ENCODE measurements at places on chromosomes 1 and 21.

- peak; percentile 31 for DNase-seq
Measured at GRCh38 chr1:226548256-226549093, at the start of gene STUM. Gene STUM, plus strand, starts transcription at chr1:226548764. Its CDS starts 141 bp downstream, at chr1:226548905.

GRCh38 chr1:91729621-91730358 is 156.2 kb downstream of the TGFBR3 start:
- no peak for DNase-seq

DNA sequence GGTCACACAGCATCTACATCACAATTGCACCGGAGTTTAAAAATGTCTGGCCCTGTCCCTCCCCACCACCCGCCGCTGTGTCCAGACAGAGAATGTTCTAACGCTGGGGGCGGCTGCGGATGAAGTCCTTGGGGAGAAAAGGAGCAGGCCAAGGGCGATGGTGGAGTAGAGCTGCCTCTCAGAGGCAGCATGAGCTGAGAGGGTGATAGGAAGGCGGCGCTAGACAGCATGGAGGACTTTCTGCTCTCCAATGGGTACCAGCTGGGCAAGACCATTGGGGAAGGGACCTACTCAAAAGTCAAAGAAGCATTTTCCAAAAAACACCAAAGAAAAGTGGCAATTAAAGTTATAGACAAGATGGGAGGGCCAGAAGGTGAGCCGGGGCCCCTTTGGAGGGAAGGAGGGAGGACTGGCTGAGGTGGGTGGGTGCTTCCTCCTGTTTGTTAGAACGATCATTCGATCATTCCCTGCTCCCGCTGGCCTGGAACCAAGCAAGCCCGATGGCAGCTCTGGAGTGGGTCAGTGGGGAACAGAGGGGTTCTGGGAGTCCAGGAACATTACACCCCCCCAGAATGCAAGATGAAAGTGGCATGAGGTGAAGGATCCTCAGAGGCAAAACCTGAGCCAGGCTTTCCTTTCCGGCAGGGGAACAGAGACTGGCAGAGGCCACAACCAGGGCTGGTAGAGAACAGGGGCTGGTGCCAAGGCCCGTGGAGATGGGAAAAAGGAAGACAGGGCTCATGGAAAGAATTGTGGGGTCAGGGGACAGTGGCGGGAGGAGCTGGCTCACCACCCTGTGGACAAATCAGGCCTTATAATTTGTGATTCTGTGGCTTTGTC is at the start of the genes FAM229A and TSSK3:
TSS of gene FAM229A (minus strand) at position 12 of the 840 bp plus-strand sequence. CDS start 394 bp downstream, outside the sequence.
TSS of gene TSSK3 (plus strand) at position 66 of the 840 bp plus-strand sequence. CDS start at position 229, 163 bp downstream.
- DNase-seq: no peak

DNA sequence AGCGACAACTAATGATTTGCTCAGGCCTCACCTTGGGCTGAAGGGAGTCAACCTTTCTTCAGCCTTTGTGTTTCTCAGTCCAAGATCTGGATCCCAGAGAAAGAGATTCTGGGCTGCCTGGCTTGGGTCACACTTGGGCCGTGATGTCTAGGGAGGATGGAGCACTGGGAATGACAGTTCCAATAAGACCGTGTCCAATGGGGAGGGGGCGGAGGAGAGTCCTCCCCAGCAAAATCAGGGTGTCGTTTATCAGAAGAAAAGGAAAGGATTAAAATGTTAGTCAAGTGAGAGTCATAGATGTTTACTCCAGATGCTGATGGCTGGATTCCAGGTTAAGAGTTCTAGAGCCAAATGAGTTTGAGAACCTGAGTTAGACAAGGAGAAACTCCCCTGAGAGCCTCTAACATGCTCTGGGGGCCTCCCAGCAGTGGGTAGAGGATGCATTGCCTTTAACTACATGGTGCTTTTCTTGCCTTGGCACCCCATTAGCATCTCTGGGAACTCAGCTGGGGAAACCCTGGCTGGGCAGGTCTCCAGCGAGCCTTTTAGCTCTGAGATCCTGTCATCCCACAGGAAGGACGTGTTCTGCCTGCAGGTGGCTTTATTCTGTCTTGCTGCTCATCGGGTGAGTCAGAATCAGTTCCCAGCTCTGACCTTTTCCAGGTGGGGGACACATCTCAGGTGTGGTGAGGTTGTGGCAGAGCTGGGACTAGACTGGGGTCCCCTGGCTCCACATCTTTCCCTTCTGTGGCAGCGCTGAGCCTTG is 22.2 kb downstream of the NIPAL3 start:
- DNase-seq: no peak

DNA sequence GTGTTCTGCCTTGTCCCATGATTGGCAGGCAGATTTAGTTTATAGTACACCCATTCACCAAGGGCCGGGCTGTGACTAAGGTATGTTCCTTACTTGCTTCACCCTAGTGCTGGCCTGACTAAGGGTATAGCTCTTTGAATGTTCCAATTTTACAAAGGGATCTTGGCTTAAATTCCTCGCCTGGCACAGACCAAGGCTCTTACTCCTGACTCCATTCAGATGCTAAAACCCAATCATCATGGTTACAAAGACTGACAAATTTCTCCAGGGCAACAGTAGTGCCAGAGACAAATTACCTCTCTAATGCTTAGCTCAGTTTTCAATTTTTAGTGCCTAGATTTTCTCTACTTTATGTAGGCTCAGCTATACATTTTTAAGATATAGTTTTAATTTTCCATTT is 11.5 kb upstream of the C1orf53 start:
- DNase-seq: no peak

- DNase-seq: no peak
Measured at GRCh38 chr21:33116676-33117075, 46.7 kb downstream of the OLIG1 start.

- DNase-seq: no peak
Measured at GRCh38 chr1:205531191-205532025, 26.9 kb downstream of the CDK18 start.

- no peak for DNase-seq
Measured at GRCh38 chr1:10762875-10763274, 33.6 kb downstream of the CASZ1 start.

DNA sequence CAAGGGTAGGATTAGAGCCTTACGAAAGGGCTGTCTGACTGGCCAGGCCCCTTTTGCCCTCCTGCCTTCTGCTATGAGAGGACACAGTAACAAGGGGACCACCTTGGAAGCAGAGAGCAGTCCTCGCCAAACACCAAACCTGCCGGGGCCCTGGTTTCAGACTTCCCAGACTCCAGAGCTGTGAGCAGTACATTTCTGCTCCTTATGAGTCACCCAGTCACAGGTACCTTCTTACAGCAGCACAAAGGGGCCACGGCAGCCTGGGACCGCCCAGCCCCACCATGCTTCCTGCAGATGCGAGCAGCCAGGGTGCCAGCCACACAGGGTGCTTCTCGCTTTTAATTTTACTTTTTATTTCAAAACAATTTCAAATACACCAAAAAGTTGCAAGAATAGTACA is 17.2 kb upstream of the POFUT2 start:
- DNase-seq: no peak

GRCh38 chr1:67840449-67840848 is 7.2 kb upstream of the GNG12 start:
- DNase-seq: no peak

GRCh38 chr1:220990427-220991339 is 111.4 kb downstream of the HLX start:
- DNase-seq: no peak

DNA sequence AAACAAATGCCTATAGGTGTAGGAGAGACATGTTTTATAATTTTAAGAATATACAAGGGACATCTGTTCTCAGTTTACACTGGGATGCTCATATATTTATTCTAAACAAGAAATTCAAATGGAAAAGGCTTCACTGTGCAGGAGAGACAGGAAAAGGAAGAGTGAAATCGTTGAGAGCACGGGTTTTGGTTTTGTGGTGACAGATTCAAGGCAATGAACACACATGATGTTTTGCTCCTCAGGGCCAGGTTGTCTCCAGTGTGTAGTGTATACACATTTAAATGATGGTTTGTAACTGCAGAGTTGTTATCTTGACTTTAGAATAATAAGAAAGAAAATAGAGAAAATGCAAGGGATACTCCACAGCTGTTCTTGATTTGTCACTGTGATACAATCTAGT is 73.7 kb downstream of the S1PR1 start:
- no peak for DNase-seq

GRCh38 chr21:19123053-19123452 is 719.5 kb upstream of the TMPRSS15 start:
- DNase-seq: no peak

DNA sequence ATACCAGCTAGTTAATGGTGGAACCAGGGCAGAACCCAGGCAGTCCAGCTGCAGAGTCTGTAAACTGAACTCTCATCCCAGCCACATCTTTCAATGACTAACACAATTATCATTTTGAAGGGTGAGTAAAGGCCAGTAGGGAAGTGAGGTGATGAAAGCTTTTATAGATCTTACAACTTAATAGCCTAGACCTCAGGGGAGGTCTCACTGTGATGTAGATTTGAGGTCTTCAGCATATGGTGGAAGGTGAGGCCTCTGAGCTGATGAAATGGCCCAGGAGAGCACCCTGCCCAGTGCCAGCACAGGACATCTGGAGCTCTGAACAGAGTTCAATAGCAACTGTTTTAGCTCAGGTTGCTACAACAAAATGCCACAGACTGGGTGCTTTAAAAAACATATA is 44.8 kb upstream of the POU2F1 start:
- no peak for DNase-seq

- no peak for DNase-seq
Measured at GRCh38 chr1:3283849-3284248, 170.6 kb upstream of the ARHGEF16 start.

DNA sequence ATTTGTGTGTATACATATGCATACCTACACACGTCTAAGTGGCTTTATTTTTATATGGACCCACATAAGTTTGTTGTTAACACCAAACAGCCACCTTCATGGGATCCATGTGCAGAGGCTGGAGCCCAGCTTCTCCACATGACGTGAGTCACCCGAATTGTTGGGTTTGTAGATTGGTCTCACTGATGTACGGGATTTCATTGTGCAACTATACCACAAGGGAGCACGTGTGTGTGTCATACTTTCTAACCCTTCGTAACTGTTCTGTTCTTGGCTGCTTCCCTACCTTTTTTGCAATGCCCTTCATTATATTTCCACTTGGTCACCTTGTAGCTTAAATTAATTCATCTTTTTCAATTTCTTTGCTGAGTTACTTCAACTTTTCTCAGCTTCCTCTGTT is 21.0 kb downstream of the SPRTN start:
- no peak for DNase-seq

DNA sequence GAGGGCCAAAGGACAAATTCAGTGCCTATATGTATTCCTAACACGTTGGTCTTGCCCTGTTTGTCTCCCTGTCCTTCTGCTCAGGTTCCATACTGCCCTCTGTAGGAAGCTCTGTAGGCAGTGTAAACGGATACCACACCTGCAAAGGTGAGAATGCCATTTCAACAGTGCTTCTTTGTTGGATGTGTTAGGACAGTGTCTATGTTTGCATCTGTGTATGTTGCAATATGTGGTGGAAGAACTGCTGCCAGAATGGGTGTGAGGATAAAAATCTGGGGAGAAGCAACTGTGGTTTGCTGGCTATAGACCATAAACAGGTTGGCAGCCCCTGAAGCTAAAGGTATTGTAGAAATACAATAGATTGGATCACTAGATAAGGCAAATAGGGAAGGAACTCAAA is 113.1 kb upstream of the BMP8A start:
- no peak for DNase-seq

GRCh38 chr1:175397103-175397502 is 204.5 kb upstream of the KIAA0040 start:
- no peak for DNase-seq

- DNase-seq: no peak
Measured at GRCh38 chr1:172761581-172762486, 102.9 kb downstream of the FASLG start.

DNA sequence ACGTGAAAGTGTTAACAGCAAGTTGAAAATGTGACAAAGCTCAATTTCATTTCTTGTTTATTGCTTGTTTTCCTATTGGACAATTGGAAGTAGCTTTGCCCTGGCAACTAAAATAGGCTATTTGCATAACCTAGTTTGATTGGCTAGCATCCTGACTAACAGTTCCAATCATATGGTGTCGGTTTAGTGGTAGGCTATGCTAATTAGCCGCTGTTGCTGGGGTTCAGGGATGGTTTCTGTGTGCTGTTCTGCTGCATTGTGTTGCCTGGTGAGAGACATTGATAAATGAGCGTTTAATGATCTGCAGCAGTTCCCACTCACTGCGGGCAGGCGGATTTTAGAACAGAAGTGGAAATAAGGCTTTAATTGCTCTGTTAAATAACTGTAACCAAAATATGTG is 68.5 kb downstream of the DYRK1A start:
- DNase-seq: peak; percentile 4

DNA sequence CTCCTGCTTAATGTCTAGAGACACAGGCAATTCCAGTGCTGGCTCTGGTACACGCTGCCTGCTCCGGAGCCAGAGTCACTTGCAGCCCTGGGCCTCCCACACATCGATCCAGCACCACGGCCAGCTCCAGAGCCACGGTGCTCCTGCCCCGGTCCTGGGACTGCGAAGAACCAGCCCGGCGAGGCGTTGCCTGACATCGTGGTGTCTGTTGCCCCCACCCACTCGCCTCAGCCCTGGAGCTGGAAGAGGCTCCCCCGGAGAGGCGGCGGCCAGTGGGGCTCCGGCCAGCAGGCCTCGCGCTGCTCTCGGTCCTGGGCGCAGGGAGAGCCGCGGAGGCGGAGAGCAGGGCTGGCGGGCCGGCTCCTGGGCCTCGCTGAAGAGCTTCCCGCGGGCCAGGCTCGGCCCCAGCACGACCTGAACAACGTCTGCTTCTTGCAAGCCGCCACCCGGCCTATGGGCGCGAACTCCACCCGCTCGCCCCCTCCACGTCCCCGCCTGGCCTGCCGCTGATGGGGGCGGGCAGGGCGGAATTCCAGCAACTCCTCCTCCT is 364.8 kb downstream of the CEP170 start:
- no peak for DNase-seq

GRCh38 chr1:165069829-165070228 is 286.7 kb downstream of the LMX1A start:
- DNase-seq: no peak

GRCh38 chr1:63902844-63903589 is 129.2 kb downstream of the ROR1 start:
- no peak for DNase-seq

- no peak for DNase-seq
Measured at GRCh38 chr21:34737115-34737514, 68.3 kb downstream of the CLIC6 start.

DNA sequence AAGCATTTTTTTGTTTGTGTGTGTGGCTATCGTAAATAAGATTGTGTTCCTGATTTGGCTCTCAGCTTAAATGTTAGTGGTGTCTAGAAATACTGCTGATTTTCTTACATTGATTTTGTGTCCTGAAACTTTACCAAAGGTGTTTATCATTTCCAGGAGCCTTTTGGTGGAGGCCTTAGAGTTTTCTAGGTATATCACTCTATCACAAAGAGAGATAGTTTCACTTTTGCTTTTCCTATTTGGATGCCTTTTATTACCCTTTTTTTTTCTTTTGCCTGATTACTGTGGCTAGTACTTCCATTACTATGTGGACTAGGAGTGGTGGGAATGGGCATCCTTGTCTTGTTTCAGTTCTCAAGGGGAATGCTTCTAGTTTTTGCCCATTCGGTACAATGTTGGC is 109.6 kb downstream of the S1PR1 start:
- no peak for DNase-seq

- DNase-seq: no peak
Measured at GRCh38 chr1:1763657-1764621, 14.3 kb downstream of the NADK start.

DNA sequence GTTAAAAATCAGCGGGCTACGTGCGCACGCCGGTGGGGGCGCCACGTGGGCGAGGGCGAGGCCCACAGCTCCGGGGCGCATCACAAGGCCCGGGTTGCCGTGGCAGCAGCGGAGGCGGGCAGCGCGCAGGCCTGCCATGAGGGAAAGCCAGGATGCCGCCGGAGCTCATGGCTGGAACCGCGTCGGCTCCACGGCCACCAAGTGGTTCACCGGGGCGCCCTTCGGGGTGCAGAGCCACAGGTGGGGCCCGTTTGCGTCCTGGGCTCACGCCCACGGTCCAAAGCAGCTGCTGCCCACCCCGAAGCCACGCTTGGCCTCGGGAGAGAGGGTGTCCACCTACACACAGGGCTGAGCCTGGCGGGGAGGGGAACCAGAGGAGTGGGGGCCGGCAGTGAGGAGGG is 4.9 kb upstream of the TTC22 start:
- no peak for DNase-seq

All from GM19239 (cell line).